CD4-positive, alpha-beta T cell (primary cell): ENCODE measurements at places on chromosomes 1 and 21.

- DNase-seq, result no peak
Observed at GRCh38 chr21:20570824-20571232, 427.4 kb upstream of the NCAM2 start.

DNA sequence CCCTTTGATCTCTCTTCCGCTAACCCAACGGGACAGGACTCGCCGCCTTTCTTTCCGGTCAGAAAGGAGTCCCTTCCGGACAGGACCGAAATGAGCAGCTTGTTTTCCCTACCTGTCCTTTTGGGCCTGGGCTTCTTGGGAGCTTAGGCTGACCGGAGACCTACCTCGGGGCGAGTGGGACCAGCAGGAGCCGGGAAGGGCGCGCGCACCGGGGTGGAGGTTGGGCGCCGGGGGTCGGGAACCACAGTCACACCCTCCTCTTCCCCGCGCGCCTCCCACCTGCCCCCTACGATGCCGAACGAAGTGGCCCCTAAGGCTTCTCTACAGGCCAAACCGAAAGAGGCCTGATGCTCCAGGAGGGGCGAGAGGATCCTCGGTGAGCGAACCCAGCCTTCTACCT, 95.2 kb downstream of the PRKAB2 start:
- DNase-seq, result no peak

DNA sequence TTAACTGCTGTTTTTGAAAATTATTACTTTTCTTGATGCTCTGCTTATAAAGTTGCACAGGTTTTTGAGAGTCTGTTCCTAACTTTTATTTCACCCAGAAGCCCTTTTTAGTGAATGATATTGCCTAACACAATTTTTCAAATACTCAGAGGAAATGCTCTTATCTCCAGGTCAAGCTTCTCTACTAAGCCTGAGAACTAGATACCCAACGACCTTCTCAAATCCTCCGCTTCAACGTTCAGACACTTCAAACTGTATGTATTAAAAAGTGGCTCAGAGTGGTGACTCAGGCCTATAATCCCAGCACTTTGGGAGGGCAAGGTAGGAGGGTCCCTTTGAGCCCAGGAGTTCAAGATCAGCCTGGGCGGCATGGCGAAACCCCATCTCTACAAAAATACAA, 88.5 kb downstream of the ASH1L start:
- no peak for DNase-seq

GRCh38 chr1:199489594-199489993, 537.9 kb upstream of the NR5A2 start:
- DNase-seq, result no peak

DNA sequence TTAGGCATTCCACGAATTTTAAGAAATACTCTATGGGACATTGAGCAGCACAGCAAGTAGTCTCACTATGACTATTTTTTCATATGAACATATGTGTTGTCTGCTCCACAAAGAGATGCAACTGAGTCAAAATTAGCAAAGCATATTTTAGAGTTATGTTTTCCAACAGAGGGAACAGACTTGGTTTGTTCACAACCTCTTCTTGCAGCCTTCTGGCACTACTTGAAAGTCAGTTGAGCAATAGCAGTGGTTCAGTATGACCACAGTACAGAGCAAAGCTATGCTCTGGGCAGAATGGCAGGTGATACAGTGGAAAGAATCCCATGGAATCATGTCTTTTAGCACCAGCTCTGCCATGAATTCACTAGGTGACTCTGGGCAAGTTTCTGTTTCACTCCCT, 5.2 kb downstream of the CCN1 start:
- DNase-seq, result no peak

GRCh38 chr1:178341261-178341956, 155.4 kb downstream of the CLEC20A start:
- no peak for DNase-seq

DNA sequence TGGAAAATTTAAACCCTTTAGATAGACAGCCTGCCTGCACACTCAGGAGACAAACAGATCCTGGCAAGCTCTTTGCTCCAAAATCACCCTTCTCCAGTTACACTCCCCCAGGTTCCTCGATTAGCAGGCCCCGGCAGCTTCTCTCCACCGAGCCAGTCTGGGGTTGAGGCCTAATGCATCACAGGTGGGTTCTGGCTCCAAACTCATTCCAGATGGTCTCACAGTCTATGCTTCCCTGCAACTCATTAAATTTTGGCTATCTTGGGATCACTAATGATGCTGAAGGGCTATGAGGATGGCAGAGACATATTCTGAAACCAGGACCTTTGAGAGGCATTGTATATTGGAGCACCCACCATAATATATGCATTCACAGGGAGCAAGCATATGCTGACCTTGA, 559.8 kb upstream of the USP24 start:
- no peak for DNase-seq

DNA sequence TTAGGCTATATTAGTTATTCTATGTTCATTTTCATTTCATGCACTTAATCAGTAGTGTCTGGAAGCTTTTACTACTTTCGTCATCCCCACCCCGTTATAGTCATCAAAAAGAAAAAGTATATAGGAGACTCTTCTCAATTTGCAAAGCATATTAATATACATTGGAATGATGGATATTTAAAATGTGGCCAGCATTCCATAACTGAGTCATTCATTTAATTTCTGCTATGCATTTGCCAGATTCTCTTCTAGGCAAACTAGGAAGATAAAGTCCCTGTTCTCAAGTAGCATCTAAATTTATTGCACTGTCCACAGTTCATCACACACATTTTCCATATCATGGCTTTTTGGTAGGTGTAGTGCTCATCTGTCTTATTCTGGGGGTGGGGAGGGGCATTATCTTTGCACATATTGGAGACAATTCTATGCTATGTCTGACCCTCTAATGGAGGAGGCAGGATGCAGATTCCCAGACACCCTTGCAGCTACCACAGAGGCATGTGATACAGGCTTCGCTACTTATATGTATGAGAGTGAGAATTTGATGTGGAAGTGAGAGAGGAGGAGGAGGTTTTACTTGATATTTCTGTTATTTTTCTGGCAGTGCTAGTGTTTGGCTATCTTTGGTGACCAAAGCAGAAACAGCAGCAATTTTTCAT, 125.8 kb downstream of the CTH start:
- DNase-seq, result no peak

GRCh38 chr1:3557366-3557765, 53.9 kb downstream of the MEGF6 start:
- DNase-seq, result no peak

GRCh38 chr1:157407917-157408525, 144.3 kb downstream of the FCRL5 start:
- DNase-seq, result no peak

- no peak for DNase-seq
Observed at GRCh38 chr1:5798151-5798730, 194.0 kb downstream of the NPHP4 start.

GRCh38 chr1:213256438-213257087, 205.5 kb downstream of the RPS6KC1 start:
- DNase-seq, result no peak

DNA sequence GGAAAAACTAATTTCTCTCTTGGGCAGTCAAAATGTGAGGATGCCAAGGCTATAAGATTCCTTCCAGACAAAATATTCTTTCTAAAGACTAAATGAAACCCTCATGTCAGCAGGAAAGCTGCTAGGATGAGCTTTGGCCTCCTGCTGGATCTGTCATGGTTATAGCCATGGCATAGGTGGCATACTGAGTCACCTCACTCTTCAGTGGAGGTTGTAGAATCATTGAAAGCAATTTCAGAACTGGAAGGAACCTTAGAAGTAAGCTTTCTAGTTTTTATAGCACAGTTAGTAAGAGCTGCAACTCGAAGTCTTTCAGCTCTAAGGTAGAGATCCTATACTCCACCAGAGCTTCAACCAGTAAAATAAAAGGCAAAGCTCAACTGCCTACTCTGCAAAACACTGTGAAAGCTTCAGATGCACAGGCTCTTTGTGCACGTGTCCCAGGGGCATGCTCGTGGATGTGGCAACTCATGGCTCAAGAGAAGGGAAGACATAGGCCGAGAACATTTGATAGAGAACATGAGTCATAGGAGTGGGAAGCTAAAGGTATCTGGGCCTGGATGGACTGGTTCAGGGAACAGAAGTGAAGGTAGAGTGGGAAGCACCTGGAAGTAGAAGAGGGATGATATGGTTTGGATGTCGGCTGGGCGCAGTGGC, 5.8 kb downstream of the AVPR1B start:
- no peak for DNase-seq

DNA sequence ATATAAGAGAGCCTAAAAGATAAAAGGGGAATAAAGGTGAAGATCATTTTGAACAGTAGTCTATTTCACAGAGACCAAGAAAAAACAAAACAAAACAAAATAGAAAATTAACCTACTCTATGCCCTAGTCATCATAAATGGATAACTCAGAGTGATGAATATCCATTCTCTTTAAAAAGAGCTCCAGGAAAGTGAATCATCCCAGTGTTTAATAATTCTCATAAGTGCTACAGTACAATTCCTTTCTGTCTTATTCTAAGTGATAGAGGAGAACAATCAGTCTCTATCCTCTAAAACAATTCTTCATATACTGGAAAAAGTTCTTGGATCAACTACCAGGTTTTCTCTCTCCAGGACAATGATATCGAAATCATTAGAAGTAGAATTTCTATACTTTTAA, 45.8 kb downstream of the GDAP2 start:
- no peak for DNase-seq

GRCh38 chr21:34899760-34900159, 149.3 kb downstream of the RUNX1 start:
- no peak for DNase-seq
